ENCODE measurements at places on chromosomes 1 and 21. TPM values are rescaled to one million over a fixed set of nuclear protein-coding genes. Genes with fewer than 3 reads are reported as not detected.

DNA sequence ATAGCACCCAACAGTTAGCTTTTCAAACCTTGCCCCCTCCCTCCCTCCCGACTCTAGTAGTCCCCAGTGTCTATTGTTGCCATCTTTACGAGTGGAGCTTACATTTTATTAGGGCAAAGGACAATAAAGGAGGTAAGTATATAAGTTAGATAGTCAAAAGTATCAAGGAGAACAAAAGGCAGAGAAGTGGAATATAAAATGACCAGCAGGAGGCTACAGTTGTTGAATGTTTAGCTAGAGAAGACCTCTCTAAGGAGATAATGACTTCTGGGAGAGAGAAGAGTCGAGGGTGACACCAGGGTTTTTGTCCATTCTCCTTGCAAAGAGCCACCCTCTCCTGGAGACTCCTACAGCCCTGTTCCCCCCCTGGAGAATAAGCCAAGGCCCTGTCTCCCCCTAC lies 48.7 kb downstream of the SYT6 start:
- no peak for DNase-seq

GRCh38 chr21:26776310-26777021 lies 68.7 kb downstream of the ADAMTS1 start:
- DNase-seq, result no peak

- DNase-seq, result no peak
These were observed 70.0 kb downstream of the NTPCR start for GRCh38 chr1:233020426-233020825.

DNA sequence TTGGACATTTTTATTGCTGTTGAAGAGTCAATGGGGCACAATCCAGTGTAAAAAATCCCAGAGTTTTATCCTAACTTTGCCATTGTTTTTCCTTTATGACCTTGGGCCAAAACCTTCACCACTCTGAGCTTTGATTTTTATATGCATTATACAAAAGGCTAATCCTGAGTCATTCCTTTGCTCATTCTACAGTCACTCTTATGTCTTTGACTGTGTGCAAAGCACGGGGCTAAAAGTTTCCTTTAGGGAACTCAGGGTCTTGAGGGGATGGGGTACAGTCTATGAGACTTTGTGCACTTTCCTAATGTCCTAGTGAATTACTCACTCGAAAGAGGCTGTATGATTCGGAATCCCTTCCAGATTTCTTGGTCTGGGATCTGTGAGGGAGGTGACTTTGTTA lies 543.2 kb upstream of the CAMK1G start:
- DNase-seq, result no peak

GRCh38 chr1:1085171-1085841 lies 11.2 kb upstream of the RNF223 start:
- DNase-seq, result no peak

DNA sequence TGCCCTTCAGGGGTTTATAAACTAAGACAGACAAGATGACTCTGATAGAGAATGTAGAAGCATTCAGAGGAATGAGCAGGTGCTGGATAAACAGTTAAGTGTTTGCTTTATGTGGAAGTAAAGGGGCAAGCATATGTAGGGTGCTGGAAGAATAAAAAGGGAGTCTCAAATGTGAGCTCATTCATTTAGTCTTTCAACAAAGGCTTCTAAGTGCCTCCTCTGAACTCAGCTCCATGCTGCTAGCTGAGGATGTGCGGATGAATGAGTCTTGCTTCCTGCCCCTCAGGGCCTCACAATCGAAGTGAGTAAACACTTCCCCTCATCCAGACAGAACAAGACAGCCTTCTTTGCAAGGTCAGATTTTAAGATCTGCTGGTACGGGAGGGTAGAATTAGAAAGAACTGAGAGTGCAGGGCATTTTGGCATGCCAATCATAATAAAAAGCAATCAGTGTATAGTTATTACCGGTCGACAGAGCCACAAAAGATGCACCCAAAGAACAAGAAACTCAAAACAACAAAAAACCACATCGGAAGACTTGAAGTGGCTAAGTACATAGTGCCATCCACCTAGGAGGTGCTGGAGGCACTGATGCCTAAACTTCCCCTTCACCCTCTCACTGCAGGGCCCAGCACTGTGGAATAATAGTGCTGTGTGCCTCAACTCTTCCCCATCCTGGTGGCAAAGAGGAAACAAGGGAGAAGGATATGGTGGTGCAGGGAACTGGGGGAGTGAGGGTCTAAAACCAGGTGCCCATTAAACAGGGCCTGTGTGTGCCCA lies 69.8 kb downstream of the TNR start:
- no peak for DNase-seq

DNA sequence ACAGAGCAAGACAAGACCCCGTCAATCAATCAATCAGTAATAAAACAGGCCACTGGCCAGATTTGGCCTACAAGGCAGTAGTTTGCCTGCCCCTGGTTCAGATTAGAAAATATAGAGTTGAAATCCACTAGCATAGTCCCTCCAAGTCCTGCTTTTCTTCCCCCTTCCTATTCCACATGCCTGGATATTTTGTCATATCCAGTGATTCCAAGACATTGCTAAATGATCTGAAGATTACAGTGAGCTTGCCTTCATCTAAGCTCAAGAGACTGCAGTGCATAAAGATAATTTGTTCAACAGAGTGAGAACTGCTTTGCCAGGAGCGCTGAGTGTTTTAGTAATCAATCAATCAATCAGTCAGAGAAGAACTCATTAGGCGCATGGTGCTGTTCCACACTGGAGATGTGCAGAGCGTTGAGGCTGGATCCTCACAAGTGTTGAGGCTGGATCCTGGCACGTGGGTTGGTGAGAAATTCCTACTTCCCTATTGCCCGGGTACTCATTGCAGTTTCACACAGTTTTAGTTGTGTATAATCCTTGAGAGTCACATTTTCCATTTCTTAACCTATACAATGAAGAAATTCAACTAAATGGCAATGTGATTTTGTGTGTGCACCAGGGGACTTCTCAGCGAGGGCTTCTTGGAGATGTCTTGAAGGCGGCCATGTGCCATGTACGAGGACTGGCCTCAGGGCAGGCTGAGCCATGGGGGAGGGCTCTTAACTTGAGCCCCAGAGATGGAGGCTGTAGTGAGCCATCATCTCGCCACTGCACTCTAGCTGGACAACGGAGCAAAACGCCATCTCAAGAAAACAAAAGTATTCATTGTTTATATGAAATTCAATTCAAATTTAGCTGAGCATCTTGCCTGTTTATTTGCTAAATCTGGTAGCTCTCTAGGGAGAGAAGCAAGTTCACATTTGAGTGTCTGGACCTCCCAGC lies 76.3 kb downstream of the TOMM20 start:
- DNase-seq, result no peak

DNA sequence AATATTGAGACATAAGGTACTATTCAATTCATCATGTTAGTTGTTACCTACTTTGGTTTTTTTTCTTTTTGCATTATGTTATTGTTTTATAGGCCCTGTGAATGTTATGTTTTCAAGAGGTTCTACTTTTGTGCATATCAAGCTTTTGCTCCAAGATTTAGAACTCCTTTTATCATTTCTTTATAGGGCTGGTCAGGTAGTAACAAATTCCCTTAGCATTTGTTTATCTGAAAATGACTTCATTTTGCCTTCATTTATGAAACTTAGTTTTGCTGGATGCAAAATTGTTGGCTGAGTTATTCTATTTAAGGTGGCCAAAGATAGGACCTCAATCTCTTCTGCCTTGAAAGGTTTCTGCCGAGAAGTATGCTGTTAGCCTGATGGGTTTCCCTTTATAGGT lies 21.3 kb upstream of the MAB21L3 start:
- DNase-seq, result no peak

DNA sequence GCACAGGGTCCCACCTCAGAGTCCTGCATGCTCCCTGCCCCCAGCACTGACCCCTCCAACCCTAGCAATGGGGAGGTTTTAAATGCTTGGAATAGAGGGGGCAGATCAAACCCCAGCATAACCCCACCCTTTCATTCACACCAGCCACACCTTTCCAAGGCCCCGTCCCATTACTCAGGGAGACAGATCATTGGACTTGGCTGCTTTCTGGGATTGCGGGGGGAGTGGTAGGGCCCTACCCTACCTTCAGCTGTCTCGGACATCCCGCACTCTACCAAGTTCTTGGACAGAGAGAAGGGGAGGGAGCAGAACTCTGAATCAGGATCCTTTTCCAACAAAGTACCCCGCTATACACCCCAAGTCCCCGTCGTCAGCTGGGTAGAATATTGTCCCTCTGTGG lies 983 bp downstream of the PADI2 start:
- no peak for DNase-seq

GRCh38 chr1:39508266-39508665 lies 16.8 kb downstream of the BMP8A start:
- DNase-seq, result no peak

GRCh38 chr1:39529901-39530535 lies 38.6 kb downstream of the BMP8A start:
- DNase-seq, result no peak

- DNase-seq, result no peak
These were observed 210.4 kb upstream of the VAMP3 start for GRCh38 chr1:7560601-7561181.

DNA sequence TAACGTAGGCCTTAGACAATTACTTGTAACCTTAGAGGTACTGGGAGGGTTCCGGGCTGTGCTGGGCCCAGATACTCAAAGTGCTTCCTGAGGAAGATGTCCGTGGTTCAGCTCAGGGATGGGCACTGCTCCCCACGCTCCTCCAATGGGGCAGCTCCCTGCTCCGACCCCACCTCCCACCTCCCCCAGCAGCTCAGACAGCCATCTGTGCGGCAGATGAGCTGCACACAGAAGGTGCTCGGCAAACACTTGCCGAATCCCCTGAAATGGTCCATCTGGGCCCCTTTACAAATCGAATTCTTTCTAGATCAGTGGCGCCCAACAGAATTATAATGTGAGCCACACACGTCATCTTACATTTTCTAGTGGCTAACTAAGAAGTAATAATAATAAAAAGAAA lies 242.4 kb upstream of the RAB4A start:
- no peak for DNase-seq

GRCh38 chr1:51600529-51600928 lies 16.4 kb upstream of the OSBPL9 start:
- no peak for DNase-seq

DNA sequence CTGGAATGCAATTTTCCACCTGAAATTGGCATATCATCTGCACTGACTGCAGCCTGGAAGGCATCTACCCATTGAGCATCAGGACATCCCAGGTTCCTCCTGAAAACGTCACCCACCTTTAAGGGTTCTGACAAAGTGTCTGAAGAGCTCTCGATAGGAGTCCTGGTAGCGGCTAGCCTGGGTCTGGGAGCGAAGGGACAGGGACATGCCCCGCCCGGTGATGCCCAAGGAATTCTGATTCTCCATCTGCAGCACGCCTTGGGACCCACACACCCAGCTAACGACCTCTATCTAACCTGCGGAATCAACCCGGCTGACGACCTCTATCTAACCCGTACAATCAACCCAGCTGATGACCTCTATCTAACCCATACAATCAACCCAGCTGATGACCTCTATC lies 13.3 kb upstream of the CCDC27 start:
- DNase-seq, result no peak

DNA sequence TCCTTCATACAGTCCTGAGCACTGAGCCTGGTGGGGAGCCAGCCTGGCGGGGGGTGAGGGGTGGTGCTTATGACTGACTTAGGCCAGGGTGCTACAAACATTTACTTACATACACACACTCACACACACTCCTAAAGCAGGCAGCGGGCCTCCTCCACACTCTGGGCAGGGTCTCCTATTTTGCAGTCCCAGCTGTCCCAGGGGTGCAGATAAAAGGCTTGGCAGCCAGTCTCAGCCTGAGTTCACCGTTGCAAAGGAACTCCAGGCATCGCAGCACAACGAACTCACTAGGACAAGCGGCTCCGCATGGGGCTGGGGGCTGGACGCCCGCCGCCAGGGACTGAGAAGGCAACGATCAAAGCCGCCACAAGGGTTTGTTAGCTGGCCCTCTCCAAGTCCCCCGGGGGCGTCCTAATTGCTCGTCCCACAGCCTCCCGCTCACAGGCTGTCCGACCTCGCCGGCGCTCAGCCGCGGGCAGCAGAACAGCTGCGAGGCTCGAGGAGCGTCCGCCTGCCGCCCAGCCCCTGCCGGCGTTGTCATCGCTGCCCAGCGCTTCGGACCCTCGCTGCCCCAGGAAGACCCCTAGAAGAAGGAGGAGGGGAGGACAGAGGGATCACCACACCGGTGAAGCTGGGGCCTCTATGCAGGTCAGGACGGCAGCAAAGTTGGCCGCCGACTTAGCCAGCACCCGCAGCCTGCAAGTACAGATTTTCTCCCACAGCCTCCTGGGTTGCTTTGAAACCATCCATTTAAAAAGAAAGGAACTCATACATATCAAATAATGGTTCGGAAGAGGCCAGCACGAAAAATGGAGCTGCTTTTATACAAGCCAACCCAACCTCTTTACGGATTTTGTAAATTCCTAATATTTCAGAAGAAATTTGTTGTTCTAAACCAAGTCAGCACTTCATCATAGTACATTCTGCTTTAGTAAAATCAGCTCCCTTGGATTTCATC lies 6.2 kb downstream of the BARHL2 start:
- no peak for DNase-seq

DNA sequence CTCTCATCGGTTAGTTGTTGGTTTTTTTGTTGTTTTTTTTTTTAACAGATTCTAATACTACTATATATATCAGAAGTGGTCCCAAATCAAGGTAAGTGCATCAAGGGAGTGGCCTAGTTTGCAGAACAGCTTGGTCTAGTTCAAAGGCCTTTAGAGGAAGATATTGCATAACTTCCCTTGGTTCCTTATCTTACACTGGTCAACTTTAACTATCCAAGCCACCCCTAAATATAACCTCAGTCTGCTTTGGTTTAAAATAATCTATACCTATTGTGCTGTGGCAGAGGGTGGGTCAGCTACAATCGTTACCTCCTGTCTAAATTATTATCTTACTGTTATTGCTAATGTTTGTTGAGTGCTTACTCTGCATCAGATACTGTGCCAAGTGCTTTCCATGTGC lies 6.9 kb downstream of the S100A12 start:
- no peak for DNase-seq

DNA sequence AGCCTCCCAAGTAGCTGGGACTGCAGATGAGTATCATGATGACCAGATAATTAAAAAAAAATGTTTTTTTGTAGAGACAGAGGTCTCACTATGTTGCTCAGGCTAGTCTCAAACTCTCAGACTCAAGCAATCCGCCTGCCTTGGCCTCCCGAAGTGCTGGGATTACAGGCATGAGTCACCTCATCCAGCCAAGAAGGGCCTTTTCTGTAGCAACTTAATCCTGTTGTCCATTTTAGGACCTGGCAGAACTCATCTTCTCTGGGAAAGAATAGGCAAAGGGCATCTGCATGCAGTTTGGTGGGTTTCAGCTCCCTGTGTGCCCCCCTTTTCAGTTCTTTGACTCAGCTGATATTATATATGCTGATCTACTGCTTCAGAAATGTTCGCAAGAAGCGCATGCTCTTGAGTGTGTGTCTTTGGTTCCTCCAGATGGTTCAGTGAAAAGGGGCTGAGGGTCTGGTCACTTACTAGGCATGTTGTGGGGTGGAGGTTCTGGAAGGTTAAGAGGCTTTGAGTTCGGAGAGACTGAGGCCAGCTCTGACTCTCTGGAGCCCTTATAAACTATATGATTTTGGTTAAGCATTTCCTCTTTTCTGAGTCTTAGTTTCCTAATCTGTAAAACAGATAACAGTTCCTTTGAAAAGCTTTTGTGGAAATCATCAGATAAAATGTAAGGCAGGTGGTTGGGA lies 19.4 kb upstream of the SRSF4 start:
- DNase-seq, result no peak

AMY1B gene
- not detected for total RNA-seq

NHLH1 gene
- total RNA-seq, result not detected

TMEM240 gene
- total RNA-seq, result 1.4 TPM

NBPF4 gene
- total RNA-seq, result not detected

TAS1R3 gene
- total RNA-seq, result 1.6 TPM

RIPPLY3 gene
- total RNA-seq, result not detected

SH2D5 gene
- 3.6 TPM for total RNA-seq

LCE2C gene
- not detected for total RNA-seq

AMIGO1 gene
- 1.2 TPM for total RNA-seq

GFI1 gene
- total RNA-seq, result 0.42 TPM

TLR5 gene
- 0.38 TPM for total RNA-seq

LCE1E gene
- 5.2 TPM for total RNA-seq
